ENCODE measurements at places on chromosomes 4 and X.

GRCh38 chr4:106868381-106869035, 167.6 kb downstream of the DKK2 start:
- H3K36me3 ChIP-seq, result no peaks in the 10 kb centered on the region
- no peak for DNase-seq
- no peak overlapping the region for H3K4me3 ChIP-seq

GRCh38 chr4:151604238-151604637, 156.6 kb downstream of the GATB start:
- H3K27me3 ChIP-seq, result no peaks in the 10 kb centered on the region
- H3K4me3 ChIP-seq, result no peak overlapping the region
- H3K4me1 ChIP-seq, result no peaks in the 10 kb centered on the region
- no peaks in the 10 kb centered on the region for H3K36me3 ChIP-seq

DNA sequence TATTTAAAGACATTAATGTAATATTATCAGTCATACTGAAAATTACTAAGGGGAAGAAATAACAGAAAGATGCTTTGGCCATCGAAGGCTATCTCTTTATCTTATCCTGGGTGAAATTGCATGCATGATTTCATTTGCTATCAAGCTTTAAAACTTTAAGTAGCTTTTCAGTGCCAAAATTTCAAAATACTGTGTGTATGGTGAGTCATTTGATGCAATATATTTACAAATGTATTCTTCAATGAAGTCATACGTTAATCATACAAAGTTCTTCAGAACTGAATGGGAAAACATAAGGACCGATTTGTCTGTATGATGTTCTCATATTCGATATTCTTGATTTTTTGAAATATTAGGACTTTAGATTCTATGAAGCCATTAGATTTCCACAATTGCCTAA, 1295.8 kb upstream of the AGA start:
- no peak overlapping the region for H3K4me3 ChIP-seq
- H3K27me3 ChIP-seq, result no peaks in the 10 kb centered on the region
- DNase-seq, result no peak
- H3K36me3 ChIP-seq, result no peaks in the 10 kb centered on the region
- no peak overlapping the region for H3K27ac ChIP-seq

DNA sequence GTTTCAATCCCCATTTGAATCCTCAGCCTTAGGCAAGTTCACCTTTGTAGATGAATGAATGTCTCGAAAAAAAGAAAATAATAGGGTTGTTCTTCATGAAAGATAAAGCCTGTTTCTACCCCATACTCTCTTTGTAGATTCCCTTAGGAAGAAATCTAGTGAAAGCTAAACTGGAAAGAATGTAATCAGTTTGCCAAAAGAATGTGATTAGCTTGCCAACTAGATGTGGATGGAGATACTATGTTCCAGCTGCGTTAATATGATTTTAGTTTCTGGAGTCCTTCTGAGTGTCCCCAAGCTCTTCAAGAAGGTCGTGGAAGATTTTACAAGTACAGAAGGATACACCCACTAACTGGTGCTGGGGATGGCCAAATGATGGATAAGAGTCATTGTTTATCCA, 162.3 kb upstream of the EDNRA start:
- no peaks in the 10 kb centered on the region for H3K4me1 ChIP-seq
- no peak for DNase-seq
- no peak overlapping the region for H3K27ac ChIP-seq
- H3K27me3 ChIP-seq, result no peaks in the 10 kb centered on the region
- no peaks in the 10 kb centered on the region for H3K36me3 ChIP-seq
